ENCODE measurements at places on chromosomes 16 and 17.

DNA sequence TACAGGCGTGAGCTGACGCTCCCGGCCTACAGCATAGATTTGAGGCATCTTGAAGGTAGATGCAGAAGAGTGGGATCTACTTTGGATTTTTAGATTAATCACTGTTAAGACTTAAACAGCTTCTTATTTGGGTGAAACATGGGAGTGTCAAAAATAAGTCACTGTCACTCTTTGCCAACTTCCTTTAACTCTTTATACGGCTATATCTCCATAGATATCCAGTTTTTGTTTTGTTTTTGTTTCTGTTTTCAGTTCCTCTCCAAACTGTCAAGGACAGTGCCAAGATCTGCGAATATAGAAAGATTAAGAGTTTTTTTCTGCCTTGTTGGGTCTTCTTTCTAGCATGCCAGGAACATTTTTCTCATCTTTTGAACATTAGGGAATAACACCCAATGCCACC is 706.1 kb downstream of the WWOX start:
- no peak for DNase-seq

- DNase-seq, result no peak
These were observed 84.6 kb downstream of the USP31 start for GRCh38 chr16:23064639-23065038.

GRCh38 chr17:47696717-47697642 is 3.0 kb downstream of the TBKBP1 start:
- no peak for DNase-seq

DNA sequence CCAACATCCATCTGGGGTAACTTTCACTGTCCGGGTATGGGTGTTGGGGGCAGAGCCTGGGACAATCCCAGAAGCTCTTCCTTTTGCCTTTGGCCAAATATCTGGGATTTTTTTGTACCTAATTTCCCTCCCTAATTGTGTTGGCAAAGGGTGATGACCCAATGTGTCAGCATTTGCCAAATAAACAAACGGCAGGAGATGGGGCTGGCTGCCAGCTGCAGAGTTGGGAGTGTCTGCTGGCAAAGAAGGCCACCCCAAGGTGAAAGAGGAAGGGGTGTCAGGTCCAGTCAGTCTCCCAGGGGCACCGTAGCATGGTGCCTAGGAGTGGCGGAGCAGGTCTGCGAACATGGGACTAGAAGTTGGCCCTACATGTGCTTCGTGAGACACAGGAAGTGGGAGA is 73.0 kb downstream of the SLC6A2 start:
- no peak for DNase-seq

DNA sequence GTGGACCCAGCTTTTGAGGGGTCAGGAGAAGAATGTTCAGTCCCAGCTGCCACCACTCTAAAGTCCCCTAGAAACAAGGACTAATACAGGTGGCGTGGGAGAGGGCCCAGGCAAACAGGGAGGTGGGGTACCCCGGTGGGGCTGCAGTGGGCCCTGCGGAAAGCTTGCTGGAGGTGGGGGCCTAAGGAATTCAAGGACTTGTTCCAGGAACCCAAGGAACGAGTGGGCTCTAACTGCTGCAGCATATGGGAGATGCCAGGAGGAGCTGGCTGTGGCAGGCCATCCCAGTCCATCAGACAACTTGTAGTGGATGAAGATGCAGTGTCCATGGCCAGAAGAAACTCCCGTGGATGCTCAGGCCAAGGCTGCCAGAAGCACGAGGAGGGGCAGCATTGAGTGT is 10.6 kb downstream of the SNX20 start:
- DNase-seq, result no peak

- DNase-seq, result no peak
These were observed 14.3 kb downstream of the EFTUD2 start for GRCh38 chr17:44884941-44885340.
